ENCODE measurements at places on chromosomes 7 and 10.

DNA sequence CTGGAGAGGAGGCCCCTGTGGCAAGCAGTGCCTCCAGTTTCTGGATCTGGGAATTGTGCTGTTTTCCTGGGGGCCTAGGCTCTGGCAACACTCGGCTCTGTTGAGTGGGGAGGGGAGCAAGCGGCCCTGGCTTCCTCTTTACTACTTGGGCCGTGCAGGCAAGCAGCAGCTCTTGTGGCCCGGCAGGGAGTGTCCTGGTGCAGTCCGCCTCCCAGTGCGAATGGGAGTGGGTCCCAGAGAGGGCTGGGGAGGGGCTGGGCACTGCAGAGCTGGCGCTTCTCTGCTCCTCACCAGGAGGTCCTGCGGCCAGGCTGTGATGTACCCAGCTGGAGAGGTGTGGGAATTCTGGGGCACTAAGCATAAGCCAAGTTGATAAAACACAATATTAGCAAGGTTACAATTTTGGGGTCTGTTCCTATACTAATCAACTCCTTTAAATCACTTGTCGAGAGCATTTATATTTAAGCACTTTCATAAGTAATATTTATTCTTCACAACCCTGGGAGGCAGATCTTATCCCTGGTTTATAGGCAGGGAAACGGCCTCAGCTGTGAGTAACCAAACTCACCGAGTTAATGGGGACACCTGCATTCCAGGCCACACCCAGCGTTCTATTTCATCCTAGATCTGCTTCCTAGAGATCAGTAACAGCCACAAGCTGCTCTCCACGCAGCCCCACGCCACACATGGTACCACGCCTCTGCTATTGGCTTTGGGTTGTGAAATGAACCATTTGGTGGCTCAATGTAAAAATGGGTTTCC, 183.4 kb upstream of the PLXNA4 start:
- DNase-seq: no peak
- H3K36me3 ChIP-seq: no peaks in the 10 kb centered on the region
- H3K4me3 ChIP-seq: no peak overlapping the region

DNA sequence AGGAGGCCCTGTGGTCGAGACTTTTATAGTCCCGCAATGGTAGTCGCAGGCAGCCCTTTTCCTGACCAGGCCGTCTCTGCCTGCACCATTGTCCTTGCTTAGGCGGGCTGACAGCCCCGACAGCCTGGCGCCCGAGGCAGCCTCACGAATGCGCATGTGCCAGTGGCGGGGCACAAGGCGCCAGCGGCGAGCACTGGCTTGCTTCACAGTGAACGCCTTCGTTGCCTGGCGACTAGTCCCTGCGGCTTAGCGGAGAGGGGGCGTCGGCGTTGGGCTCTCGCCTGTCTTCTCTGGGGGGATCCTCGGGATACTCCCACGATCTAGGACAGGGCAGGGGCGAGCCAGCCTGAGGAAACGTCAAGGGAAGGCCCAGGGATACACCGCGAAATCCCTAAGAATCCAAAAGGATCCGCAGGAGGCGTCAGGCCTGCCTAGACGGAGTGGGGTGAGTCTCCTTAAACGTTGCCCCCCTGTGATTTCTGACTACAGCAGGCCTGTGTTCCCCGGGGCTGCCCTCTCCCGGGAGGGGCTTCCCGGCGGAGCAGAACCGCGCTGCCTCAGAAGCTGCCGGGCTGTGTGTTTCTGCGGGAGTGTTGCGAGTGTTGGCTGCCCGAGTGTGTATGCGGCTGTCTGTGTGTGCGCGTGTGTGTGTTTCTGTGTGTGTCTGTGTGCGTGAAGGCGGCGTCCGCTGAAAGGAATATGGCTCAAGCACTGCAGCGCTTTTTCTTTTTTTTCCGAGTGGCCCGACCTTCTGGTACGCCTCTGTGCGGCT, 20.5 kb upstream of the ZNF273 start:
- no peaks in the 10 kb centered on the region for H3K4me1 ChIP-seq
- H3K27me3 ChIP-seq: peaks cover 2% of the 10 kb centered on the region
- H3K27ac ChIP-seq: no peak overlapping the region

DNA sequence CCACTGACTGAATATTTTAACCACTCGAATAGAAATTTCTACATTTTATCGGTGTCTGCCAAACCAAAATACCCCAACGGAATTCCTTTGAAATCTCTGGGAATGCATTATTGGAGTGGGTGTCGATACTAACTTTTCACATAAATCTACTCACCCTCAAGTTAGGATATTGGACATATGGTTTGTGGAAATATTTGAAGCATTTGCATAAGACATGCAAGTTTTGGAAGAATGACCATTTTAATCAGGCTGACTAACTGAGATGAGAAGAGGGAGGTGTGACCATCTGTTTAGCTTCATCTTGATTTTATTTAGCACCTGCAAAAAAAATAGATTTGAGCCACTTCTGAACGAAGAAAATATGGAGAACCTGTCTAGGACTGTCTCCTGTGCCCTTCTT, 61.2 kb downstream of the KLF6 start:
- no peaks in the 10 kb centered on the region for H3K4me1 ChIP-seq
- no peak for DNase-seq
- H3K27ac ChIP-seq: no peak overlapping the region
- no peaks in the 10 kb centered on the region for H3K27me3 ChIP-seq

DNA sequence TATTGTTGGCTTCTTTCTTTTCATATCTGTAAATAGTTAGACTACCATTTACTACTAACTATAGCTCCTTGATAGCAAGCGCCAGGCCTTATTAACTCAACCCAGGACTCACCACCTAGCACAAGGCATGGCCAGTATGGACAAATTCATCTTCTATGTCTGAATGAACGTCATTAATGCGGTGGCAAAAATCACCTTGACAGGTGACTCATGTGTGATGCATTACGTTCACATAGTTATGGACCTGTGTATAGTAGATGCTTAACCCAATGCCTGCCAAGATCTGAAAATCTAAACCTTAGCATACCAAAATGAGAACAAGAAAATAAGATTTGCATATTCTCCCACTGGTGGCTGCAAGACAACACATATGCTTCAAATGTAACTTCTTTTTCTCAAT, 300.8 kb downstream of the PARD3 start:
- H3K27ac ChIP-seq: no peak overlapping the region
- no peak for DNase-seq
- H3K36me3 ChIP-seq: no peaks in the 10 kb centered on the region

DNA sequence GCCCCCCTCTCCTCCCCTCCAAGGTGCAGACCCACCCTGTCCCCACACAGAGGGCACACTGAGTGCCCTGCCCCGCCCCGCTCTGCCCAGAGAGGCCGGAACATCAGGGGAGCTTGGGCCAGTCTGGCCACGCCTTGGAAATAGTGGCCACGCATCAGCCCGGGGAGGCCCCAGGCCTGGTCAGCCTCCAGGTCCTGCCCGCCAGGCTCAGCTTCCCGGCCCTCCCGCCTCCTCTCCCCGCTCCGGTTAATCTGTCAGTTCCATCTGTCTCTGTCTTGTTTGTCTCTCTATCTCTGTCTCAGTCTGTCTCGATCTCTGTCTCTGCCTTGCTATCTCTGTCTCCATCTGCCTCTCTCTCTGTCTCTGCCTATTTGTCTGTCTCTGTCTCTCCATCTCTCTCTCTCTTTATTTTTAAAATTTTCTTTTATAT, 28.9 kb upstream of the TNRC18 start:
- H3K27ac ChIP-seq: no peak overlapping the region
- DNase-seq: no peak
- H3K36me3 ChIP-seq: no peaks in the 10 kb centered on the region
- H3K4me3 ChIP-seq: no peak overlapping the region
- H3K27me3 ChIP-seq: no peaks in the 10 kb centered on the region

GRCh38 chr10:124325633-124325914, 93.1 kb downstream of the OAT start:
- no peak for DNase-seq
- H3K27ac ChIP-seq: no peak overlapping the region
- H3K4me3 ChIP-seq: no peak overlapping the region
- H3K27me3 ChIP-seq: no peaks in the 10 kb centered on the region
- no peaks in the 10 kb centered on the region for H3K36me3 ChIP-seq

GRCh38 chr7:148803094-148803493, 81.0 kb downstream of the EZH2 start:
- H3K4me3 ChIP-seq: no peak overlapping the region
- peaks cover 6% of the 10 kb centered on the region for H3K4me1 ChIP-seq

DNA sequence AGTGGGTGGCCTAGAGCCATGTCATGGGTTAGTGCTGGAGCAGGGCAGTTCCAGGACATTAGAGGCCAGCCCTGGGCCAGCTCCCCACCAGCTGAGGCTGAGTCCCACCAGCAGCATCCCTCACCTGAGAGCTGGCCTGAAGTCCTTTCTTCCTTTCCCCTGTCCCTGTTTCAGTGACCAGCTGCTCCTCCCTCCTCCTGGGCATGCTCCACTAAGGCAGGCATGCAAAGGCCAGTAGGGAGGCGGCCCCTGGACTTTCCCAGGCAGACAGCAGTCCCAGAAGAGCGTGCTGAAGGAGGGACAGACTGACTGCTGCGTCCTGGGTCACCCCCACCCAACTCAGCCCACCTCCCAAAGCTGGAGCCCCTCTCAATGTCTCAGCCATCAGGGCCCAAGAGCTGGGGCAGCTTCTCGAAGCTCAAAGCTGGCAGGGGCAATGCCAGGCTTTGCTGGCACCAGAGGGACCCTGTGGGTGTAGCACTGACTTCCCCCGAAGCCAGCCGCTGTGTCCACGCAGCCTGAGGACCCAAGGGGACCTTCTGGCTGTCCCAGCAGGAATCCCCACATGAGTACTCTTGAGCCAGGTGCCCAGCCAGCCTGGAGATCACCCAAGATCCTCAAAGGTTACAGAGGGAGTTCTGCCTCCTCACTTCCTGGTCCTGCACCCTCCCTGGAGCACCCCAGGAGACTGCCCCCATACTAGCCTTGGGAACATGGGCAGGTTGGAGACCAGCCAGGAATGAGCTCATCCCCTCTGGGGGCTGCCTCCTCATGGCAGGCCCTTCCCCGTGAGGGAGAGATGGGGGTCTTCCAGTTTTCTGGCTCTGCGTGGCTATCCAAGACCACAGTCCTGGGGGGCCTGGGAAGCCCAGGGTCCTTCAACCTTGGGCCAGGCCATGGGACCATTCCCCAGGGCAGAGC, 35.2 kb upstream of the RET start:
- no peak for DNase-seq
- H3K27ac ChIP-seq: no peak overlapping the region
- peaks cover 5% of the 10 kb centered on the region for H3K4me1 ChIP-seq
- no peaks in the 10 kb centered on the region for H3K36me3 ChIP-seq
- no peak overlapping the region for H3K4me3 ChIP-seq

DNA sequence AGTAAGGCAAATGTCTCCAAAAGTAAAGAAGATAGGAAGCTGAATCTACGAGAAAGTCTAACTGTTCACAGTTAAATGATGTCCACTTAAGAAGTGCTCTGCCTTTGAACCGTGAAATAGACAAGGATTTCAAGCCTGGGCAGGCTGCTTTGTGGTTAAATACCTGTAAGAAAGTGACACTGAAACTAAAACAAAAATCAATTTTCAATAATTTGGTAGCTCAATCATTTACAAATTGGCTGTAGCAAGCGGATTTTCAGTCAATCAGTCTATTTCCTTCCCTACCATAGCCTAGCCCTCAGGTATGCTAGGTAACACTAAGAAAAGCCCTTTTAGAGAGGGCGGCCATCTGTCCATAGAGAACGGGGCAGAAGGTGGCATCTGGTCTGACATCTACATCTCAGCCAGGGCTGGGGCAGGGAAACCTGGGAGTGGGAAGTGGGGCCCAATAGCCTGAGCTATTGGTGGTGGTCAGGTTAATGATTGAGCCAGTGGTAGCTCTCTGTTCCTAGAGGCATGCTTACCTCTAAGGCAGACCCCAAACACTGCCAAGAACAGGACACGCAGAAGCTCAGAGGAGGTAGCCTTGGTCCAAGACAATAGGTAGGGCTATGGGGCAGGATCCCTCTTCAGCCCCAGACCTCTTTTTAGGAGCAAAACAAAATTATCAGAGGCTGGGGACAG, 223.2 kb downstream of the CCSER2 start:
- H3K27me3 ChIP-seq: no peaks in the 10 kb centered on the region
- no peaks in the 10 kb centered on the region for H3K4me1 ChIP-seq
- no peaks in the 10 kb centered on the region for H3K36me3 ChIP-seq
- H3K27ac ChIP-seq: no peak overlapping the region

- no peak for DNase-seq
- no peaks in the 10 kb centered on the region for H3K27me3 ChIP-seq
- H3K36me3 ChIP-seq: no peaks in the 10 kb centered on the region
- H3K4me3 ChIP-seq: no peak overlapping the region
- no peak overlapping the region for H3K27ac ChIP-seq
These were observed 74.5 kb upstream of the PRKCQ start for GRCh38 chr10:6654571-6654970.

GRCh38 chr7:90602303-90602702, 6.2 kb downstream of the CDK14 start:
- H3K27ac ChIP-seq: no peak overlapping the region
- no peaks in the 10 kb centered on the region for H3K4me1 ChIP-seq
- no peak for DNase-seq
- H3K36me3 ChIP-seq: no peaks in the 10 kb centered on the region
- no peak overlapping the region for H3K4me3 ChIP-seq

- no peak overlapping the region for H3K27ac ChIP-seq
- no peak overlapping the region for H3K4me3 ChIP-seq
- H3K4me1 ChIP-seq: 0 out of 2 replicates have a peak, but pooled peaks cover 2% of the 10 kb centered on the region
- peaks cover 44% of the 10 kb centered on the region for H3K36me3 ChIP-seq
- DNase-seq: no peak
These were observed 28.4 kb downstream of the DAGLB start for GRCh38 chr7:6419310-6419773.

DNA sequence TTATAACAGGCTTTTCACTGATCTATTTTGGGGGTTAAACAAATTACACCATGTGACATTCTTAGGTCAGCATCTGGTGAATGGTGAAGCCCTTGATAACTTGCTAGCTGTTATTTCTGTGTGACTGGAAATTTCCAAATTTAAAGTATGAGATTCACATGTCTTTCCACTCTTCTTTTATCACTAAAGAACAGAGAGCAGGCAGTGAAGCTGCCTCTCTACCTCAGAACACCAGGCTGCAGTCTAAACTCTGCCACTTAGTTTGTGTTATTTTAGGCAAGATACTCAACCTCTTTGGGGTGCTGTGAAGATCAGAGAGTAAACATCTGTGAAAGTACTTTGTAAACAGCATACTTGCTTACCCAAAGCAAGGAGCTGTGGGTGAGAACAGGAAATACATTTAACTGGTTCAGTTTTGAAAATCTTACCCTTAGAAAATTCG, 15.5 kb upstream of the SP4 start:
- H3K4me1 ChIP-seq: no peaks in the 10 kb centered on the region
- H3K27ac ChIP-seq: no peak overlapping the region
- no peaks in the 10 kb centered on the region for H3K27me3 ChIP-seq
- H3K36me3 ChIP-seq: no peaks in the 10 kb centered on the region
- no peak for DNase-seq

DNA sequence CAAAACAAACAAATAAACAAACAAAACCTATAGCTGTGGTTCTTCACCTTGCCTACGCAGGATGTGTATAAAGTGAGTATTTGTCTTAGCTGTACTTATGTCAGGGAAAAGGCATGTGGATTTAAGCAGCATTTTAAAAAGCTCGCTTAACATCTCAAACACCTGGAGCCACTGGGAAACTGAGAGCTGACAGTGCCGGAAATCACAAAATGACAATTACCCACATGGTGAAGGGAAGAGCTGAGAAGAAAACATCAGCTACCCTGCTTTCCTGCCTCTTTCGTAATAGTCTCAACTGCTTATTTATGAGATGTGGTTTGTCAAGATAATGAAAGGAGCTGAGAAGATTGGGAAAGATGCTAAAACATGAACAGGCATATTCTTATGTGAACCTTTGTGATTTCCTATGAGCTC, 31.1 kb upstream of the MSMB start:
- H3K4me1 ChIP-seq: no peaks in the 10 kb centered on the region
- no peaks in the 10 kb centered on the region for H3K36me3 ChIP-seq
- no peaks in the 10 kb centered on the region for H3K27me3 ChIP-seq
- no peak for DNase-seq
- H3K4me3 ChIP-seq: no peak overlapping the region
- H3K27ac ChIP-seq: no peak overlapping the region

Measured in iPS DF 6.9 (cell line).